ENCODE measurements at places on chromosomes 3 and 15.
A peak's percentile ranks its signal among the peaks of the same experiment; 100 is the strongest.

DNA sequence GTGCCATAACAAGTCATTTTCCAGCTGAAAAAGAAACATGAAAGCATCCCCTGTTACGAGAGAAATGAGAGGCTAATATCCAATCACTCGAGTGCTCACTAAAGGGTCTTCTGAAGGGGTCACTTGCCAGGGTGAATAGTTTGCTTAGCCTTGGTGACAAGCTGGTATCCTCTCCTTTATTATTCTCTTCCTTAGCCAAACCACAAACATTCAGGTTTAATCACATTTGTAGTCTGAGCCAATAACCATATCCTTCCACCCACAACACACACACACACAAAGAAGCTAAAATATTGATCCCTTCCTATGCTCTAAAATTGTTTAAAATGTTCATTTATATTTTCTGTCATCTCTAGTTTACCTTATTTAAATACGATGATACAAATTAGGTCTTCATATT is 240.5 kb upstream of the TMCO5A start:
- no peak for DNase-seq

GRCh38 chr15:92391640-92392039 is 2.0 kb upstream of the ST8SIA2 start:
- no peak for DNase-seq

DNA sequence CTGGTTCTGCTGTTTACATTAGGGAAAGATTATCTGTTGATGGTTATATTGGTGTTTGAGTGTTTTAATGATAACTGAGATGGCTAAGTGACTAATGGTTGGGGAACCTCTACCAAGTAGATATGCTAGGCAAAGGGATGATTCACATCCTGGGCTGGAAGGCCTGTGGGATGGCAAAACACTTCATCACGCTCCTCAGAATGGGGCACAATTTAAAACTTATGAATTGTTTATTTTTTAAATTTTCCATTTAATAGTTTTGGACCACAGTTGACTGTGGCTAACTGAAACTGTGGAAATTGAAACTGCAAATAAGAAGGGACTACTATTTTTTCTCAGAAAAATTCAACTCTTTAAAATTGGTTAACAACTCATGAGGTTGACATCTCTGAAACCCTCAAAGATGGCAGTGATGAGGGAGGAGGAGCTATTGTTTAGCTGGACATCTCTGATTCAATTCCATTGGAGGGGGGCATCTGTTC is 100.5 kb upstream of the ZBED2 start:
- DNase-seq = no peak

GRCh38 chr3:115169808-115170207 is 22.7 kb upstream of the ZBTB20 start:
- peak; percentile 15 for DNase-seq

GRCh38 chr3:150626148-150626930 is 23.2 kb downstream of the SELENOT start:
- no peak for DNase-seq

- no peak for DNase-seq
Observed at GRCh38 chr3:105528955-105529354, 162.2 kb downstream of the ALCAM start.

DNA sequence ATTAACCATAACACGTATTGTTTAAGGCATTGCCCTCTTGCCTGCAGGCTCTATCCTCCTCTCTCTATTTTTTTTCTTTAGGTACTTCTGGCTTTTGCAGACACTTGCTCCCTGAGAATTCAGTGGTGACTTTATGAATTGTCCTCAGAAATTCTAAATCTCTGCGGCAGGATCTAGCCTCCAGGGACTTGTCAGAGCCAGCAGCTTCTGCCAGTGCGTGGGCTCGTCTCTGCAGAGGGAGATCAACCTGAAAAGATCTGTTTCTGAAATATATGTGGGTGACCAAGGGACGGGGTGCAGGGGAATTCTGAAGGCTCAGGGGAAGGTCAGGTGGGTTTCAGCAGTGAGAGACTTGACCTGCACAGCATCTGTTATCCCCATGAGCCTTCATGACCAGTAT is 326.1 kb upstream of the LRRFIP2 start:
- DNase-seq = no peak

DNA sequence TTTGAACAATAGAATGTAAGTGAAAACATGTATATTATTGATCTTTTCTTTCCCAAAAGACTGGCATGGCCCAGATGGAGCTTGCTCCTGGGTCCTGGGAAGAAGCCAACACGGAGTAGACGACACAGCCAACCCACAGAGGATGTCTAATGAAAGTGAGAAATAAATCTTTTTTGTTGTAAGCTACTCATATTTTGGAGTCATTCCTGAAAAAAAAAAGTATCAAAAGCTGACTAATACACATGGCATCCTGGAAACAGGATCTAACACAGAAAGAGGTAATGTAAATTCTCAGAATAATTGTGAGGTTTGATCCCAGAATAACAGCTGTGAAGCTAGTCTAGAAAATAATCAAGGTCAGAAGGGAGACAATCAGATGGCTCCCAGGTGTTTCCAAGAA is 12.6 kb upstream of the FRMD5 start:
- no peak for DNase-seq

GRCh38 chr3:112101916-112102315 is 15.7 kb downstream of the C3orf52 start:
- DNase-seq = no peak

DNA sequence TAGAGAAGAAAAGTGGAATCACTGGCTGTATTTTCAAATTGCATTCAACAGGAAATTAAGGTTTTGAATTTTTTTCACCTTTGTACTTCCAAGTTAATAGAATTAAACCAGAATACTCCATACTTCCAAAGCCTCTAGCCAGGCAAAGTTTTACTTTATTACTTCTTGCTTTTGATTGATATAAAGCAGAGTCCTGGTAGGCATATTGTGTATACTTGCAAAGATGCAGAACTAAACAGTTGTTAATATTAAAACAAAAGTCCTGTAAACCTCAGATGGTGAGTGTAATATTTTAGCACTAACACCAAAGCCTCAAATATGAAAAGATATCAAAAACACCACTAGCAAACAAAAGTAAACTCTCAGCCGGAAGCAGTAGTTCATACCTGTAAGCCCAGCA is 107.2 kb upstream of the C2CD4B start:
- no peak for DNase-seq

GRCh38 chr3:107241217-107241616 is 136.0 kb upstream of the CCDC54 start:
- no peak for DNase-seq

DNA sequence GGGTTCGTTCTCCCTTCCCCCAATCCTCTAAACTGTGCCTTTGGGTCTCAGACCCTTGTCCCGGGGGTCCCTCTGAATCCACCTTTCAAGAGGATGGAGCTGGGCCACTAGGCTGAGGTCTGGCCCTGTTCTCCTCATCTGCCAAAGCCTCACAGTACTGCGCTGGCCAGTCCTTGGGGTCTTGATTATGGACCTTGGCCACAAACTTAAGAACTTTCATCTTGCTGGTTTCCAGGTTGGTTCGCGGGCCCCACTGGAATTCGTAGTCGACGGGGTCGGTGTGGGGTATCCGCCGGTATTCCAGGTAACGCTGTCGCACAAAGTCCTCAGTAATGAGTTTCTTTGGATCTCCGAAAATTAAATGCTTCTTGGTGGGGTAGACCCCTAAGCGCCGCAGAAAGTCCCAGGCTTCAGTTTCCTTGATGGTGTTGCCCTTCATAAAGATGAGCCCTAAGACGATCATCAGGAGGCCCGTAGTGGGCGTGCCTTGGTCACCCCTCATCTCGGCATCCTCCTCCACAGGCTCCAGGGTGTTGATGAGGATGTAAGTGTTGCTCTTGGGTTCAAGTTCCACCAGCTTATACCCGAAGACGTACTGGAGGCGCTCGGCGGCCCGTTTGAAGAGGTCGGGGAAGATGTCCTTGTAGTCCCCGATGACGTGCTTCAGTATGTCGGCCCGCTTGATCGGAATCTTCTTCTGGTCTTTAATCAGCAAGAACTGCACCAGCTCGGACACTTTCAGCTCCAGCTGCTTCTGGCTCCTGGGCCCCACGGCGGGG is 727 bp downstream of the NSMCE3 start:
- peak; percentile 60 for DNase-seq

- DNase-seq = no peak
Observed at GRCh38 chr3:105118905-105119304, 247.8 kb upstream of the ALCAM start.

DNA sequence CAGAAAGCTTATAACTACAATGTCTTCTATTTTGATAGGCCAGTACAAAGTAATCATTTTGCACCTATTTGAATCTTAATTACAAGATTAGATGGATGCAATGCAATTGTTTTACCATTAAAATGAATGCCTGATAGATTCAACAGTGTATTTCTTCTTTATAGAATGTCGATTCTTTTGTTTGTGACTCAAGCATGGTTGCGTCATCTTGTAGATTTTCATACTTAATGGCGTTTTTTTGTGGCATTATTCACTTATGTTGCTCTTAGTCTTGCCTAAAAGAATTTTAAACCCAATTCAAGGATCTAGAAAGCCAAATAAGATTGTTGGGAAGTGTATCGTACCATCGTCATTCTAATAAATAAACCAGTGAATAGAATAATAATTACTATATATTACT is 21.4 kb downstream of the ZBTB38 start:
- no peak for DNase-seq

DNA sequence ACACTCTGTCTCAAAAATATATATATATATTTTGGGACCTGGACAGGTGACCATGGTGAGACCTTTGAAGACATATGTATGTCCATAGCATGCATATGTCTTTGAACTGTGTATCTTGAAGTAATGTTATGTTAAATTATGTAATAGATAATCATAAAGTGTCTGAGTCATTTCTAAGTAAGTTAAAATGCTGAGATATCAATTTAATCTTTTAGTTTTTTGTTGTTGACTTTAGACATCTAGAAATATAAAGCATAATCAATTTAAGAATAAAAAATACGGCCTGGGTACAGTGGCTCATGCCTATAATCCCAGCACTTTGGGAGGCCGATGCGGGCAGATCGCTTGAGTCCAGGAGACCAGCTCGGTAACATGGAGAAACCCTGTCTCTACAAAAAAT is 12.7 kb upstream of the SETD2 start:
- DNase-seq = no peak

DNA sequence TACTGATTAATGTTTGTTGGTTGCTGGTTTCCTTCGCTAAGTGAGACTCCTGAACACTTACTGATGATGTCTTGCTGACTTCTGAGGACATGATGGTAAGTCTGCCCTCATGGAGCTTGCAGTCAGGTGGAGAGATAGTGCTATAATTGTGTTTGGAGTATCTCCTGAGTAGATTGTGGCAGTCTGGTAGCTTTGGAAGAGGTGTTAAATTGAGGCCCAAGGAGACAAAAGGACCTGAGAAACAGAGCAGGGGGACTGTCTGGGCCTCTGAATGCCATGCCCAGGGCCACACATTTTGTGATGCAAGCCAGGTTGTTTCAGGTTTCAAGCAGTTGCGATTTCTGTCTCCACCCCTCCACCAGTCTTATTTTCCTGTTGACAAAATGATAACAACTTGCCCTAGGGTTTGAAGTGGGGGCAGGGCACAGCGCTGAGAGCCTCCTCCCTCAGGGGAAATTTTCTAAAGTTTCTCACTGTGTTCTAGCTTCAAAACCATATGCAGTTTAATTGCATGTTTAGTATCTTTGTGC is 16.7 kb downstream of the SMAD3 start:
- DNase-seq = peak; percentile 75

- DNase-seq = no peak
Observed at GRCh38 chr3:177055605-177056571, 141.4 kb downstream of the TBL1XR1 start.

DNA sequence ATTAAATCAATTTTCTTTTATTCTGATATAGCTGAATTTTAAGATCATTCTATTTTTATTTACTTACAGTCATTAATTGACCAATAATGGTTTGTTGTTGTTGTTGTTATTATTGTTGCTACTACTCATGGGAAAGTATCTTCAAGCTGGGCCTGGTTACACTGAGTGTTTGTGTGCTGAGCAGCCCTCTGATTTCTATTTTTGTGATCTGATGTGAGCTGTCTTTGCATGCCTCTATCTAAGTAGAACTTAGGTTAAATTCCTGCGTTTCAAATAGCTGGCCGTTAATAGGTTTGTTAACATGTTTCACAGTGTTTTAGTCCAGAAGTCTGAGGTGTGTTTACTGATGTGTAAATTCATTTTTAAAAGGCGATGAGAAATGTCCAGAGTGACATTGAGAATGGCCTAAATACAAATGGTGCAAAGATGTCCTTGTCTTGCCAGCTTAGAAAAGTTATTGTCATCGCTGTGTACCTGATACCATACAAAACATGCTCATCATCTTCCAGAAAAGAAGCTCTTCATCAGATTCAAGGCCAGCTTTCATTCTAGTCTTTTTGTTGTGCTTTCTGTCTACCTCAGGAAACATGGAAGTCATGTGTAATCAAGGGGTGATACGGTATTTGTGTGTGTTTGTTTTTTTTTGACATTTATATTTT is 15.8 kb downstream of the ARIH2 start:
- no peak for DNase-seq

GRCh38 chr15:60374628-60375081 is 23.1 kb downstream of the ANXA2 start:
- DNase-seq = no peak

GRCh38 chr15:43516185-43516584 is 1.2 kb upstream of the MAP1A start:
- DNase-seq = no peak

DNA sequence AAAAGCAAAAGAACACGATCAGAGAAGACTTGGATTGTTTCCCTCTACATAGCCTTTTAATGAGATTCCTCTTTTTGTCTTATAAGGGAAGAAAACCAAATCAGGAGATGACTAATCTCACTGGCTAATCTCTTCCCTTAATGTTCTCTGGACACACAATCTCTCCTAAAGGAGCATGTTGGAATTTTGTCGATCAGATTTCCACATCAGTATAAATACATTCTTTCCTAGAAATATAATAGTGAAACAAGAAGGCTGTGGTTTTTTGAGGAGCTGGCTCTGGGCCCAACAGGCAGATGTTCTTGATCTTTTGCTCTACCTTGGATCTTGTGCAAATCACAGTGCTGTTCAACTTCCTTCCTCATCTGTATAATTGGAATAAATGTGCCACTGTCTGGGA is 94.0 kb downstream of the GTPBP8 start:
- no peak for DNase-seq

GRCh38 chr3:102081572-102082289 is 232.4 kb downstream of the NFKBIZ start:
- no peak for DNase-seq

- no peak for DNase-seq
Observed at GRCh38 chr3:197520311-197521276, 35.2 kb downstream of the BDH1 start.

DNA sequence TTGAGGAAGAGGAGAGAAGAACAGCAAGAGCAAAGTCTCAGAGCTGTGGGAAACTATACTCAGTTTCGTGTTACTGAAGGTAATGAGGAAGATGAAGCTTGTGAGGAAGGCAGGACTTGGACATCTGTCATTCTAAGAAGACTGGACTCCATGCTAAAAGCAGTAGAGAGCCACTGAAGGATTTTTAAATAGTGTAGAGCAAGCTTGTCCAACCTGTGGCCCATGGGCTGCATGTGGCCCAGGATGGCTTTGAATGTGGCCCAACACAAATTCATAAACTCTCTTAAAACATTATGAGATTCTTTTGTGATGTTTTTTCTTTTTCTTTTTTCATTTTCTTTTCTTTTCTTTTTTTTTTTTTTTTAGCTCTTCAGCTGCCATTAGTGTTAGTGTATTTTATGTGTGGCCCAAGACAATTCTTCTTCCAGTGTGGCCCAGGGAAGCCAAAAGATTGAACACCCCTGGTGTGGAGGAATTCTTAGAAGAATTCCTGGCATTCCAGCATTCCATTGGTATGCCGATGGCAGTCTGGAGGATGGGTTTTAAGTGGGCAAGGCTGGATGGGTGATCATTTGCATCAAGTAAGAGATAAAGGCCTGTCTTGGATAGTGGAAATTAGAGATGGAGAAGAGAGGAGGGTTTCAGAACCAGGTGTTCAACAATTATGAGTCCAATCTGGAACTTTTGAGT is 6.9 kb upstream of the NFKBIZ start:
- no peak for DNase-seq
